Ascending aorta (tissue), 2 donors: ENCODE measurements at places on chromosomes 16 and 17.
A peak's percentile ranks its signal among the peaks of the same experiment; 100 is the strongest.

DNA sequence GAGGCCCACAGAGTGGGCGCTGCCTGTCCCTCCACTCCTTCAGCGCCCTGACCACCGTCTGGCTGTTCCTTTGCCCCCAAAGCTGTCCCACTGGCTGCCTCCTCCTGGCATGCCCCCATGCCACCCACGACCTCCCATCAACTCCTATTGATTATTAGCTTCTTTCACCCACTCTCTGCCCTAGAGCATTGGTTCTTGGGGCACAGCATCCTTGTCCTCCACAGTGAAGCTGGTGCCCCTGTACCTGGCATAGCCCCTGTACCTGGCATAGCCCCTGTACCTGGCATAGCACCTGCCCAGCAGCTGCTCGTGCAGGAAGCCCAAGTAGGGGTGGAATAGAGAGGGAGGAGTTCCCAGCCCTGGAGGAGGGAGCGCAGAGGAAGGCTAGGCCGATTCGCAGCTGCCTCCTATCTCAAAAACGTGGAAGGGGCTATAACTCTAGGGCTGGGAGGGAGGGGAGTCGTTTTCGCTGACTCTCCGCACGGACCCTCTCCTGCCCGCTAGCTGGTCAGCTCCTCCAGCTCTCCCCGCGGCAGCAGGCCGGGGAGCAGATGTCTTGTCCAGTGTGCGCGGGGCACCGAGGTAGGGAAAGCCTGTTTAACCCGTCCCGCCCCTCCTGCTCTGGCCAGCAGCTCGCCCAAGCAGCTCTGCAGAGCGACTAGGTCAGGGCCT is 5.7 kb upstream of the ACTG1 start:
- no peaks in the 10 kb centered on the region for H3K27me3 ChIP-seq
- no peak for DNase-seq
- H3K27ac ChIP-seq = peak overlapping the region; percentile 95
- no peaks in the 10 kb centered on the region for H3K36me3 ChIP-seq

GRCh38 chr17:75808549-75808904 is 23.9 kb downstream of the UNK start:
- H3K4me1 ChIP-seq = no peaks in the 10 kb centered on the region
- no peak for DNase-seq
- H3K27me3 ChIP-seq = no peaks in the 10 kb centered on the region
- H3K36me3 ChIP-seq = peaks cover 40% of the 10 kb centered on the region
- peak overlapping the region; percentile 62 for H3K27ac ChIP-seq

- no peaks in the 10 kb centered on the region for H3K27me3 ChIP-seq
- H3K4me3 ChIP-seq = no peak overlapping the region
- no peak for DNase-seq
- peaks cover 8% of the 10 kb centered on the region for H3K36me3 ChIP-seq
- peaks cover 2% of the 10 kb centered on the region for H3K4me1 ChIP-seq
Measured at GRCh38 chr16:31707743-31708335, 165.8 kb upstream of the ZNF267 start.

GRCh38 chr16:49855822-49856671 is at the start of gene ZNF423:
Gene ZNF423, minus strand, starts transcription at chr16:49856112. Its CDS starts 338 bp downstream, at chr16:49855774.
- no peaks in the 10 kb centered on the region for H3K27me3 ChIP-seq
- H3K36me3 ChIP-seq = no peaks in the 10 kb centered on the region
- peaks cover 14% of the 10 kb centered on the region for H3K4me1 ChIP-seq
- peak within 1 kb of the TSS; percentile 87 for H3K27ac ChIP-seq
- DNase-seq = no peak

GRCh38 chr17:29291163-29291752 is 2.7 kb downstream of the NUFIP2 start:
- H3K36me3 ChIP-seq = peaks cover 29% of the 10 kb centered on the region
- H3K4me1 ChIP-seq = peaks cover 31% of the 10 kb centered on the region
- DNase-seq = no peak
- no peaks in the 10 kb centered on the region for H3K27me3 ChIP-seq
- peak overlapping the region; percentile 96 for H3K27ac ChIP-seq
- peak overlapping the region; percentile 82 for H3K4me3 ChIP-seq

DNA sequence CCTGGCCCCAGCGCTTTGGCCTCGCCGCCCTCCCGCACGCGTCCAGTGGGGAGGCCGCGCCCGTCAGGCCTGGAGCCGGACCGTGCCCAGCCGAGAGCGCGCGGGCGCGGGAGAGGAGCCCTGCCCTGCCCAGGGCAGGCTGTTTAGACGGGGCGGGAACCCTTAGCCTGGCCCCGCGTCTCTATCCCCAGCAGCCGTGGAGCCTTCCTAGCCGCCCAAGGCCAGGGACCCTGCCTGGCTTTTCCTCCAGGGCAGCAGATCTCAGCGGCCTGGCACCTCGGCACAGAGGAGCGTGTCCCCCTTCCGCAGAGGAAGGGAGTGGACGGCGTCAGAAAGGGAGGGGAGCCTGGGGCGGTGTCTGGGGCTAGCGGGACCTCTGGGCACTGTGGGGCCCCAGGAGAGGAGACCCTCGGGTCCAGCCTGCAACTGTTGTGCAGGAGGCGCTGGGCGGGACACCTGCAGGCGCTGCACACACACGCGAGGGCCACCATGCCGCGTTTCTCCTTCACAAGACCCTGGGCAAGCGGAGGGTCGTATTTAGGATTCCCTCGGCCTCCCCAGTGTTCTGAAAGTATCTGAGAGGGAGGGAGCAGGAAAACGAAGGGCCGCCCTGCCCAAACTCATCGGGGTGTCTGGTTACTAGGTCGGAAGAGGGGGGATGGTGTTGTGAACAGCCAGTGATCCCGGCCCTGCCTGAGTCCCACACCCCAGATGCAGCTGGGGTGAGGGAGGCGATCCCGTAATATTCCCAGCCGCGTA is 2.3 kb upstream of the NPTX1 start:
- H3K4me3 ChIP-seq = peak overlapping the region; percentile 60
- H3K4me1 ChIP-seq = peaks cover 34% of the 10 kb centered on the region
- H3K27ac ChIP-seq = no peak overlapping the region
- DNase-seq = no peak

GRCh38 chr16:66481081-66481942 is 54.2 kb downstream of the BEAN1 start:
- H3K36me3 ChIP-seq = no peaks in the 10 kb centered on the region
- peaks cover 5% of the 10 kb centered on the region for H3K4me1 ChIP-seq
- H3K27ac ChIP-seq = no peak overlapping the region

DNA sequence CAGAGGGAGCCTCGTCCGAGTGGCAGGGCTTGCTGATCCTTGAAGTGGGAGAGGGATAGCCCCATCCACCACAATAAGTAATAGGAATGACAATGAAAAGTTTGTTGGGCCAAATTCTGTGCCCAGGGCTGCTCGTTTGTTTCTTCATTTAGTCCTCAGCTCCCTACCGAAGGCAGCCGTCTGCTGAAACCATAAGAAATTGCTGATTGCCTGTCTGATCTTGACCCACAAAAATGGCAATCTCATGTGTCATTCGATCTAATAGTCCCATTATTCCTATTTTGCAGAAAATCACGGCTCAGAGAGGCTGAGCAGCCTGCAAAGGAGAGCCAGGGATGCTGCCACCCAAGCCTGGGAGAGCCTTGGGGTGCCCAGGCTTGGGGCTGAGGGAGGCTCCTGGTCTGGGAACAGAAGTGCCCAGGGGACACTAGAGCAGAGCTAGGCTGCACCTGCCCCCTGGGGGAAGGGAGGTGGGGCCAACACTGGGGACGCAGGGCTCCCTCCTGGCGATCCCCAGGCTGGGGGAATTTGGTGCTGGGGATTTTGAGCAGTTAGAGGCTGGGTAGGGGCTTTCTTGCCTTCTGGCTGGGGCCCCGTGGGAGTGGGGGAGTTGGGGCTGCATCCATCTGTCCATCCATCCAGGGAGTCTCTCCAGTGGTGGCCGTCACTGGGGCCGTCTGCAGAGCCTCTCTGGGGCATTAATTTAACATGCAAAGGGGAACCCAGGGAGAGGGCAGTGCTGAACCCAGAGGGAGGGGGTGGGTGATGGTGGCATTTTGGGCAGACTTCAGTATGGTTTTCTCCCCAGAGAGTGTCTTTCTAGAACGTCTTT is 53.5 kb downstream of the SOCS1 start:
- no peak overlapping the region for H3K4me3 ChIP-seq
- H3K36me3 ChIP-seq = no peaks in the 10 kb centered on the region
- H3K27ac ChIP-seq = no peak overlapping the region
- H3K27me3 ChIP-seq = no peaks in the 10 kb centered on the region

DNA sequence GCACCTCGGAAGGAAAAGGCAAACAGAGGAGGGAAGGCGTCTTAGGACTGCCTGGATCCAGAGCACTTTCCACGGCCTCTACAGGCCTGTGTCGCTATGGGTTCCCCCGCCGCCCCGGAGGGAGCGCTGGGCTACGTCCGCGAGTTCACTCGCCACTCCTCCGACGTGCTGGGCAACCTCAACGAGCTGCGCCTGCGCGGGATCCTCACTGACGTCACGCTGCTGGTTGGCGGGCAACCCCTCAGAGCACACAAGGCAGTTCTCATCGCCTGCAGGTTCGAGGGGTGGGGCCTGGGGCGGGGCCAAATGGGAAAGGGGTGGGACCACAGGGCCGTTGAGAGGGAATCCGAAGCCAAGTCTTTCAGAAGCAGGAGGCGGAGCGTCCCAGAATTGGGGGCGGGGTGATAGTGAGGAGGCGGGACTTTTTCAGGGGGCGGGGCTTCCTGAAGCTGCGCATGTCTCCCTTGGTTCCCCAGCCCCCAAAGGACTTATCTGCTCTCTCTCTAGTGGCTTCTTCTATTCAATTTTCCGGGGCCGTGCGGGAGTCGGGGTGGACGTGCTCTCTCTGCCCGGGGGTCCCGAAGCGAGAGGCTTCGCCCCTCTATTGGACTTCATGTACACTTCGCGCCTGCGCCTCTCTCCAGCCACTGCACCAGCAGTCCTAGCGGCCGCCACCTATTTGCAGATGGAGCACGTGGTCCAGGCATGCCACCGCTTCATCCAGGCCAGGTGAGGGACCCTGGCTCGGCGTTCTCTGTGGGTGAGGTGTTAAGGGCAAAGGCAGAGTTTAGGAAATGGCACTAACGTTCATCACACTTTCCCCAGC is 939 bp downstream of the BCL6B start:
- no peak overlapping the region for H3K4me3 ChIP-seq
- H3K4me1 ChIP-seq = no peaks in the 10 kb centered on the region
- H3K27ac ChIP-seq = peak overlapping the region; percentile 75
- peaks cover 14% of the 10 kb centered on the region for H3K27me3 ChIP-seq
- peak; percentile 93 for DNase-seq
